Kasumi-1 (cell line): ENCODE measurements at places on chromosomes 11 and 22.
A peak's percentile ranks its signal among the peaks of the same experiment; 100 is the strongest.

GRCh38 chr11:112289588-112290492 lies 29.2 kb upstream of the PLET1 start:
- DNase-seq = peak; percentile 46

DNA sequence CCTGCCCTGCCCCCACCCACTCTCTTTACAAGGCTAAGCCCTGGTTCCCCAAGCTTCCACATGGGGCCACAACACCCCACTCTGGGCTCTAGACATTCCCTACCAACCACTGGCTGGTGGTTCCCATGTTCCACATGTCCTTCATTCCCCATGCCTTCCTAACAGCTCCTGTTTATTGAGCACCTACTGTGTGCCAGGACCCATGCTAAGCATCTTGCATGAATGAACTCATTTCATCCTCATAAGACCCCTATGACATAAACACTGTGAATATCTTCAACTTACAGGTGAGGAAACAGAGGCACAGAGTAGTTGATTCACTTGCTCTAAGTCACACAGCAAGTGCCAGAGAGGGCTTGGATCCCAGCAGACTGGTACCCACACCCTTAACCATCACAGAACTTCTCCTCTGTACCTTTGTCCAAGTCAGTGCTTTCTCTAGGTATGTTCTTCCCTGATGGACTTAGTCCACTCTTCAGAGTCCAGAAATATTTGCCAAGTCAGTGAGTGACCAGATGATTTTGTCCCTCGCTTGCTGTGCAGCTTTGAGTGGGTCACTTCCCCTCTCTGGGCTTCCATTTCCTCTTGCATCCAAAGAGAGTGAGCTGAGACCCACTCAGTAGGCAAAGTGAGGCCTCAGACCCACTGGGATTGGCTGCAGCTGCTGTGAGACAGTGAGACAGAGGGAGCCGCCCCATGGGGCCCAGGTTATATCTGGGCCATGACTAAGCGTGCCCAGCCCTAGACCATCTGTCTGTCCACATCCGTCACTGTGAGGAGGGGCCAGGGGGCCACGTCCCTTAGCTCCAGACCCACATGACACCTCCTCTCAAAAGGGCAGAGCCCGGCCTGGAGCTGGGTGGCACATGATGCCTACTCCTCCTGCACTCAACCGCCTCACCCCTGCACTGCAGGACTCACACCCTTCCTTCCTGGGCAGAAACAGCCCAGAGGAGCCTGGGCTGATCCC lies 132.4 kb downstream of the MN1 start:
- DNase-seq = peak; percentile 80

DNA sequence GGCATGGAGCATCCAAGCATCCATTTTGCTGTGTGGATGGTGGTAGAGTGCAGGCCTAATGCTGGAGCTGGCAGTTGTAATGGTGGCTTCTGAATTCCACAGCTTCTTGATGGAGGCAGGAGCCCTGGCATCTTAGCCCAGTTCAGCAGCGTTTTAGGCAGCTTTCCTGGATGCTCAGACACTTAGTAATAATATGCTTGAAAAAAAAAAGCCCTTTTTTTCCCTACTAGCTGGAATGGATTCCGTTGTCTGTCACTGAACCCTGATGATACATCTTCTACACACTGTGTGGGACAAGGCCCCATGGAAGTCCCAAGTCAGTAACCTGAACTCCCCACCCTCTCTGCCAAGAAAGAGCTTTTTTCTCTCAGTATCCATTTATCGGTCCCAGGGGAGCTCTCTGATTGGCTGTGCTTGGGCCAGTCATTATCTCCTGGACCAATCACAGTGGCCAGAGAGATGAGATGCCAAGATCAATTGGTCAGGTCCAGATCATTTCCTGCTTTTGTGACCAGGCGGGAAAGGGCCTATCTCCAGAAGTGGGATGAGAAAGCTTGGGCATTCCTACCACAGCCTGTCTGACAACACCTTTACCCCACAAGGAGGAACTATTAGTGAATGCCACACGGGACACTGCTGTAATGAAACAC lies 34.2 kb downstream of the MCM5 start:
- no peak for DNase-seq

- no peak for DNase-seq
Observed at GRCh38 chr22:20080445-20080775, 369 bp downstream of the DGCR8 start.

- peak; percentile 24 for DNase-seq
Observed at GRCh38 chr22:35540595-35541253, at the start of gene RASD2. TSS of gene RASD2 (plus strand) at chr22:35540831. CDS start at chr22:35546810, 5,979 bp downstream.

DNA sequence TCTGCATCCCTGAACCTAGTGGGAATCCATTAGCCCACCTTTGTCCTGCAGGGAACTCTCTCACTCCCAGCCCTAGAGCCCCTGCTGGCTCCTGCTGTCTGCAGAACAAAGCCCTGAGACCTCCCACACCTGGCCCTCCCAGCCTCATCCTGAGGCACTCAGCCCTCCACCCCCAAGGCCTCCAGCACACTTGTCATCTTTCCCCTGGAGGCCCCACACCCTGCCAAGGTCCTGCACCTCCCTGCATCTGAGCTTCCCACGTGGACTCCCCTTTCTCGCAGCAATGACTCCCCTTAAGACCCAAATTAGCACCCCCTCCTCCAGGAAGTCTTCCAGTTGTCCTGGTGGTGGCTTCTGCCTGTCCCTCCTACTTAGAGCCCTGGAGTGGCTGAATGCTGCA lies 42.3 kb upstream of the LINC01488 start:
- no peak for DNase-seq

GRCh38 chr11:17650127-17650911 lies 69.1 kb upstream of the MYOD1 start:
- DNase-seq = no peak

DNA sequence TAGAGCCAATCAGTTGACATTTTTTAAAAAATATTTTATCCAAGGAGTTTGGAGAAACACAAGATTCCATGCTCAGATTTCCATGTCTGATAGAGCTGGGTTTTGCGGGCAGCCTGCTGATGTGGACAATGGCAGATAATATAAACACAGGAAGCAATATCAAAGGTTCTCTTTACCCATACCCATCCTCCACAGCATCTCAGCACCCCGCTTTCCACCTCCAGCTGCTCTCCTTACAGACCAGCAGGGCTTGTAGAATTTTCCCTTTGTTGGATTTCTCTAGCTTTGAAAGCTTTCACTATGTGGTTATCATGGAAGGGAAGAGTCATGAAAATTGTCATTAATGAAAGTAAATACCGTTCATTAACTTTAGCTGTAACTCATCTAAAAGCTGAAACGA lies 746.4 kb downstream of the OPCML start:
- no peak for DNase-seq

DNA sequence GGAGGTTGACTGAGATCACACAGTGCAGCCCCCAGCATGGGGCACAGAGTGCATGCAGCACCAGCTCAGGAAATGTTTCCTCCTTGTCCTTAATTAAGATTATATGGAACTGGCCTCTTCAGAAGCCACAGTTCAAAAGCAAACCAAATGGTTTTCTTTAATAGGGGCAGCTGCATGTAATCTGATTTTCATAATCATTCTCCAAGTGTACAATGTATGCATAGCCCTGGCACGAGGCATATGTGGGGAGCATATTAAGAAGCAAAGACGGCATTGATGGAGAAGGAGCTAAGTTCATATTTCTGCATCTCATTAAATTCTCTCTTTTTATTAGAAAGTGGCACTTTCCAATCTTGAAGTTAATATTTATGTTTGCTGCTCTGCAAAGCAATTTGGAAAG lies 9.9 kb upstream of the PARVB start:
- no peak for DNase-seq

- no peak for DNase-seq
Observed at GRCh38 chr11:90235526-90235925, 12.7 kb upstream of the CHORDC1 start.

DNA sequence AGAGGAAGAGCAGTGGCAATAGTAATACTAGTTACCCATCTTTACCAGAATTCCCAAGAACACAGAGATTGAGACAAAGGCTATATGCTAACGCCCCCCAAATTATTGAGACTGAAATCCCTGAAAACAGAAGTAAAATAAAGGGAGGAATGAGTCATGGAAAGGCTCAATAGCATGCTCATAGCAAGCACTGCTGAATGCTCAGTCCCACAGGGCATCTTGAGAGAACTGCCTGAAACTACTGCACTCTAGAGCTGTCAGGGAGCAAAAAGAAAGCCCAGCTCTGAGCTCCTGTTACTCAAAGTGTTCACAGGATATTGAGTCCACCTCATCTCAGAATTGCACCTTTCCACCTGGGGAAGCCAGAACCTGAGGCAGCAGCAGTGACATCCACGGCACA lies 44.1 kb upstream of the FIBIN start:
- no peak for DNase-seq

DNA sequence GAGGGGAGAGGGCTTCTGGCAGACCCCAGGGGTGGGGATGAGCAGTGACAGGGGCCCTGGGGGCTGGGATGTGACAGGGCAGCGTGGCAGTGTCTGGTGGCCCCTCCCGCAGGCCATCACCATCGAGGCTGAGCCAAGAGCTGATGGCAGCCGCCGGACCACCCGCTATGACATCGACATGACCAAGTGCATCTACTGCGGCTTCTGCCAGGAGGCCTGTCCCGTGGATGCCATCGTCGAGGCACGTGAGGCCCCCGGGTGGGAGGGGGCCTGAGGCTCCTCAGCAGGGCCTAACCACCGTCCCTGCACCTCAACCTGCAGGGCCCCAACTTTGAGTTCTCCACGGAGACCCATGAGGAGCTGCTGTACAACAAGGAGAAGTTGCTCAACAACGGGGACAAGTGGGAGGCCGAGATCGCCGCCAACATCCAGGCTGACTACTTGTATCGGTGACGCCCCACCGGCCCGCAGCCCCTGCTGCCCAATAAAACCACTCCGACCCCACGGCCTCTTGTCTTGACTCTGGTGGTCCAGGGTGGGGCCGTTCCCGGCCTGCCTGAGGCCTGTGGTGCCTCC lies 2.6 kb upstream of the TCIRG1 start:
- peak; percentile 35 for DNase-seq

DNA sequence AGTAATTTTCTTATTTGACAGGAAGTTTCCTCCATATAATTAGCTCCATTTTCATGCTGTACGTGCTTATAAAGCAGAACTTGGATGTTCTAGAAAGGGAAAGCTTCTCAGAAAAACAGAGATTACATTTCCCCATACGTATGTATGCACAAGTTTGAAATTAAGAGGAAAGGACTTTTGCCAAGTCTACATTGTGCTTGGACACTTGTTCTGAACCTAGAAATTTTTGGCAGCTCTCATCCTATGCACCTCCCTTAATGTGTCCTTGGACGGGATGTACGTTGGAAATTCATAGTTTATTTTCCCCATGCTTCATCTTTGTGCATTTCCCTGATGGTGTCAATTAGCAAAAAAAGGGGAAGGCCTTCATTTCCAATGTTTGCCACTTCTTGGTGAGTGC lies 322.7 kb downstream of the BLID start:
- DNase-seq = no peak

GRCh38 chr11:8111636-8112035 lies 30.6 kb downstream of the TUB start:
- DNase-seq = no peak

- DNase-seq = peak; percentile 76
Observed at GRCh38 chr11:103682318-103683184, 353.9 kb upstream of the DDI1 start.

DNA sequence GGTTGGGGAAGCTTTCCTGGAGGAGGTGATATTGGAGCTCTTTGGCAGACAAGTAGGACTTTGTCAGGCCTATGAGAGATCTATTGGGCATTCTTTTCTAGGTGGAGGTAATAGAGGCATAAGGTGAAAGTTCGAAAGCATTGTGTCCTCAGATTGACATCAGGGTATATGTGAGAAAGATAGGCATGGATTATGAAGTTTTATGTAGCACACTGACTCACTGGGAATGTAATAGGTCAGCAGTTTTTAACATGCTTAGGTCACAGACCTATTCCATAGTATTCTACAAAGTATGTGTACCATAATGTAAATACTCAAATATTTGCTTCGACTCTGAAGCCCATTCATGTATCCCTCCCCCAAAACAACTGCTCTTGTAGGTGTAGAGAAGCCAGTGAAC lies 11.8 kb downstream of the HIKESHI start:
- no peak for DNase-seq

GRCh38 chr11:665062-665703 lies 28.1 kb downstream of the DRD4 start:
- DNase-seq = no peak

- DNase-seq = no peak
Observed at GRCh38 chr22:32745251-32745995, 56.1 kb upstream of the TIMP3 start.

GRCh38 chr22:48310740-48311139 lies 1516.9 kb downstream of the BRD1 start:
- no peak for DNase-seq

- DNase-seq = no peak
Observed at GRCh38 chr11:3014057-3014938, 22.2 kb upstream of the NAP1L4 start.

GRCh38 chr22:24510637-24511625 lies 15.8 kb downstream of the UPB1 start:
- DNase-seq = peak; percentile 93

DNA sequence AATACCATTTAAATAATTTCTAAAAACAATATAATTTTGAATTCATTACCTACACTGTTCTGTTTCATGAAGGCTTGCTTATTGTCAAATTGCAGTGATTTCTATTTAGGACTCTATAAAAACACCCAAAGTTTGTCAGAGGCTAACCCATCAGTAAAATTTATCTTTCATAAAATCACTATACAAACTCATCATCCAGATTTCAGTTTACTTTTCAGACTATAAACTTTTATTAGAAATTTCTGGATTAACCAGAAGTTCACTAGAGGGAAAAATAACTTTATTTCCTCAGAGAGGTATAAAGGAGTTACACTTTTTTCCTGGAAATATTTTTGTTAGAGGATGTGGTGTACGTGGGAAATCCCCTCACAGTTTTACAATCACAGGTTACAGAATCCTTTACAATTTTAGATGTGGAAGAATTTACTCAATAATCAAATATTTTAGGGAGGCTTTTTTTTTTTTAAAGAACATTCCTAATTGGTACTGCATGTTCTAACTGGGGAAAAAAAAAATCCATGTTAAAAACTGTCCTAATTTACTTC lies 176.7 kb downstream of the SWAP70 start:
- no peak for DNase-seq

DNA sequence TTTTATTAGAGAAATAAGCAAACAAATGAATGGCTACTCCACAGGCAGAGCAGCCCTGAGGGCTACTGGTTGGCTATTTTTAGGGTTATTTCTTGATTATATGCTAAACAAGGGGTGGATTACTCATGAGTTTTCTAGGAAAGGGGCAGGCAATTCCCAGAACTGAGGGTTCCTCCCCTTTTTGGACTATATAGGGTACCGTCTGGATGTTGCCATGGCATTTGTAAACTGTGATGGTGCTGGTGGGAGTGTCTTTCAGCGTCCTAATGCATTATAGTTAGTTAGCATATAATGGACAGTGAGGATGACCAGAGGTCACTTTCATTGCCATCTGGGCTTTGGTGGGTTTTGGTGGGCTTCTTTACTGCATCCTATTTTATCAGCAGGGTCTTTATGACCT lies 19.2 kb downstream of the SLC22A6 start:
- no peak for DNase-seq
